ENCODE measurements at places on chromosomes 5 and 9.

DNA sequence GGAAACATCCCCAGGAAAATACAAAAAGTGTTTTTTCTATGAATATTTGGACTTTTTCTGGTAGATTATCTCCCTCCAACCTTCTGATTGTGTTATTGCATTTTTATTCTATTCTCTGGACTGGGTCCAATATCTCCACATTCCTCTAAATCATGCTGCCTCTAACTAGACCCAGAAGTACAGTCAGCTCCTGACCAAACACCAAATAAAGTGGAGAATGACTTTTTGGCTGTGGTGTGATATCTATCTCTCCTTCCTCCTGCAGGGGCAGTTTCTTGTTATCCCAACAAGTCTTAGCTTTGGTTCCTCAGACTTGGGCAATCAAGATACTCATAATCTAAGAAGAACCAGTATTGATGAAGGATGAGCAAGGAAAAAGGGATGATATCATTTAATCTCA, 3.2 kb upstream of the RAI14 start:
- DNase-seq, result peak; percentile 81

DNA sequence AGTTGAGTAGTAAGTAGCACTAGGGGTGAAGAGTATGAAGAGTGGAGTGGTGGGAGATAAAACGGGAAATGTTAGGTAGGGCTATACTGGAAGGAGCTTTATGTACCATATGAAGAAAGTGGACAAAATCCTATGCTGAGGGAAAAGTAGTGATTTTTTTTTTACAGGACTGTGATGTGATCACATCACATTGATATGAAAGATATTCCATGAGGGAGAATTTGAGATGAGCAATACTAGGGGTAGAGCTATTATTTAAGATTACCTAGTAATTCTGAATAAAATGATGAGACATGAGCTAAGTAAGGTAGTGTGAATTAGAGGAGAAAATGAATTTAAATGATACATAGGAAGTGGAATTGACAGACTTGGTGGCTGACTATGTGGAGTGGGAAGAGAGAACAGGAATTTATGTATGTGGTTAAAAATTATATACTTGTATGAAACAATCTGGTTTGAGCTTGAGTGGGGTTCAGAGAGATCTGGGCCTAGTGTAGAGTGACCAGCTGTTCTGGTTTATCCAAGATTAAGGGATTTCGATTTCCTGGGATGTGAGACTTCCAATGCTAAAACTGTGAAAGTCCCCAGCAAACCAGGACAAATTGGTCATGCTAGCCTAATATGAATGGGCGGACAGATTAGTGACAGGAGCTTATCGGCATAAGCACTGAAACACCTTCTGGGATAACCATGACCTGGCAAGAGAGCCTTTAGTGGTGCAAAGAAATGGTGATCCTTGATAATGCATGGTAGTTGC, 29.3 kb upstream of the STOM start:
- DNase-seq, result peak; percentile 23

- no peak for DNase-seq
Observed at GRCh38 chr5:93120051-93120450, 461.0 kb downstream of the NR2F1-AS1 start.

DNA sequence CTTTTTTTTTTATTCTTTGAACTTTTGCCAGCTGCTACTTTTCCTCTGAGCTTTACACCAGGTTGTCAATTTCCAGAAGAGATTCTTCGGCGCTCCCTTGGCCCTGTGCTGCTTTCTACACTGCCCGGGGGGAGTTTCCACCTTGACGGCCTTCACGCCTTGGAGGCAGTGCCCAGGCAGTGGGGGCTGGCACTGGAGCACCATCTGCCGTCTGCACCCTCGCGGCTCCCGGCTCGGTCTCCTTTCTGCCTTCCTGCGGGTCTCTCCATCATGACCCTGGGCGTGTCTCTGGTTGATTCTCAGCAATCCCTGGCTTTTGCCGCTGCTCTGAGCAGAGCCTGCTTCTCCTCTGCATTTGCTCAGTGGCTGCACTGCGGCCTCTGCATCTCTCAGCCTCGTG, 2.9 kb downstream of the SLC6A18 start:
- DNase-seq, result no peak

DNA sequence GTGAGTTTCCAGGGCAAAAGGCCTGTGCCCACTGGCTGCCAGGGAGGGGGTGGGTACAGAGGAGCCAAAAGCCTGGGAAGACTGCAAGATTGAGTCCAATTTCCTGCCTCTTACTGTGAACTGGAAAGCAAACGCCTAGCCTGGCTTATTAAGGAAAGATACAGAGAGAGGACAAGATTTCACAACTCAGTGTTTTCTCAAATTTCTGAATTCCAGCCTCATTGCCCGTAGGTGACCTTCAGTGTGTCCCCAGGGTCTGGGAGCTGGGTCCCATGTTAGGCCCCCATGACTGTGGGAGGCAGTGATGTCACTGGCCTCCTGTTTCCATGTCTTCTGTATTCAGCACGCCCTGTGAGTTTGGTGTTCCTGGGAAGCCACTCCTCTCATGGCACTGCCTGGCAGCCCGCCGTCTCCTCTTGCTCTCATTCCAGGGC, 60.6 kb upstream of the PTPN3 start:
- no peak for DNase-seq

GRCh38 chr5:154472871-154473580, 5.0 kb downstream of the HAND1 start:
- no peak for DNase-seq

GRCh38 chr5:133287500-133287899, 235.7 kb downstream of the HSPA4 start:
- DNase-seq, result peak; percentile 46

DNA sequence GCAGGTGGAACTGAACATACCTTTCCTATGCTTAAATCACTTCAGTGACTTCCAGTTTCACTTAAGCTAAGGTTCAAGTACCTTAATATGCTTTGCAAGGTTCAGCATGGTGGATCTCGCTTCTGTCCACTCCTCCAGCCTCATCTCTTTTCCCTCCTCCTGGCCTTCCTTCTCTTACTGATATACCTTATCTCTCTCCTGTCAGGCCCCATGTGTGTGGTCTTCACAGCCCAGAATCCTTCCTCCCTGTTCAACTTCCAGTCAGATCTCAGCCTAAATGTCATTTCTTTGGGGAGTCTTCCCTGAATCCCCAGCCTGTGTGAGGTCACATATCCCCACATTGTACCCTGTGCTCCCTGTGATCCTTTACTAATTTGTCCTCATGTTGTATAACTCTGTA, 87.7 kb downstream of the ANGPTL2 start:
- no peak for DNase-seq

DNA sequence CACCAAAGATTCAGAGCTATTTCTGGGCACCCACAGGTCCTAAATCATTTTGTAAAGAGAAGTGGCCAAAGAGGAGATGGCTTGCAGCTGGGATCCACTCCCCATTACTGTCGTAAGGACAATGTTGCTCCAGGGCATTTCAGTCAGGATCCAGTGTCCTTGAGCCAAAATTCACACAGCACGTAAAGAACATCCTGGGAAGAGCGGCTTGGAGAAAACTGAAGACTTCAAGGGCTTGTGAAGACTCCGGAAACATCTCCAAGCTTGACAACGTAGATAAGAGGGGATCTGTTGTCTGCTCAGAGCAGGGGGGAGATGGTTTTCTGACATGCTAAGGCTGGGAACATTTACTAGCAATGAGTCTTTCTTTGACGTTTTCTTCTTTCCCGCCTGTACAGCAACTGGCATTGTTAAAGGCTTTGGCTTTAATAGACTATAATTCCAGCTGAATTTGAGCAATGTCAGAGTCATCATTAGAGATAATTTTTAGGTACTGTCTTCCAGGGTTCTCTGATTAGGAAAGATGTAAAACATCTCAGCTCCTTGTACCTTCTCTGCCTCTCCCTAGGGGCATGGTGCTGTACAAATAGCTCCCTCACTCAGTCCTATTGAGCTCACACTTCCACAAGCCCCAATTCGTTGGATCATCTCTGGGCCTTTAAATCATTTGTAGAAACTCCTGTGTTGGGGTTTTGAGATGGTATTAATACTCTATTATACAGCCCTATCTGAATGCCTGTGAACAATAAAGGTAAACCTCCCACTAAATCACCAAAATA, 39.7 kb downstream of the EGFLAM start:
- no peak for DNase-seq

DNA sequence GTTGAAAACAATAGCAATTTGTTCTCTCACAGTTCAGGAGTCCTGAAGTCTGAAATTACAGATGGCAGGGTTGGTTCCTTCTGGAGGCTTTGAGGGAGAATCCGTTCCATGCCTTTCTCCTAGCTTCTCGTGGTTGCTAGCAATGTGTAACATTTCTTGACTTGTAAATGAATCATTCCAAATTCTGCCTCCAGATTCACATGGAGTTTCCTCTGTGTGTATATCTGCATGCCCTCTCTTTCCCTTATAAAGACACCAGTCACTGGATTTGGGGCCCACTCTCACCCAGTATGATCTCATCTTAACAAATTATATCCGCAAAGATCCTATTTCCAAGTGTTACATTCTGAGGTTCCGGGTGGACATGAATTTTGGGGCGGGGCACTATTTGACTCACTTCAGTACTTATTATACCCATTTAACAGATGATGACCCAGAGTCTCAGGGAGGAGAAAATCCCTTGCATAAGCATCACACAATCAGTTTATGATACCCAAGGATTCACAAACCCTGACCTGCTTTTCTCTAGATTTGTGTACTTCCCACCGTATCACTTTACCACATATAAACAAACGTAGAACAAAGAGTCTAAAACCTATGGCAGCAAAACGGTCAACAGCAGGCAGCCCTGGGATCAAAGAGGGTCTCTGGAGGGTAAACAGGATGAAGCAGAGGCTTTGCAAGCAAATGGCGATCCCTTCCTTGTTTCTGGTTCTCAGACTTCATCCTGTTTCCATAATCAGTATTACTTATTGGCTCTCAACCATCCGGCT, 93.7 kb downstream of the C9orf152 start:
- DNase-seq, result no peak

GRCh38 chr9:119101048-119101447, 268.2 kb downstream of the BRINP1 start:
- no peak for DNase-seq

GRCh38 chr9:72882117-72882775, 70.6 kb downstream of the ALDH1A1 start:
- DNase-seq, result no peak

- DNase-seq, result peak; percentile 22
Observed at GRCh38 chr5:76371960-76372322, 31.1 kb upstream of the IQGAP2 start.

DNA sequence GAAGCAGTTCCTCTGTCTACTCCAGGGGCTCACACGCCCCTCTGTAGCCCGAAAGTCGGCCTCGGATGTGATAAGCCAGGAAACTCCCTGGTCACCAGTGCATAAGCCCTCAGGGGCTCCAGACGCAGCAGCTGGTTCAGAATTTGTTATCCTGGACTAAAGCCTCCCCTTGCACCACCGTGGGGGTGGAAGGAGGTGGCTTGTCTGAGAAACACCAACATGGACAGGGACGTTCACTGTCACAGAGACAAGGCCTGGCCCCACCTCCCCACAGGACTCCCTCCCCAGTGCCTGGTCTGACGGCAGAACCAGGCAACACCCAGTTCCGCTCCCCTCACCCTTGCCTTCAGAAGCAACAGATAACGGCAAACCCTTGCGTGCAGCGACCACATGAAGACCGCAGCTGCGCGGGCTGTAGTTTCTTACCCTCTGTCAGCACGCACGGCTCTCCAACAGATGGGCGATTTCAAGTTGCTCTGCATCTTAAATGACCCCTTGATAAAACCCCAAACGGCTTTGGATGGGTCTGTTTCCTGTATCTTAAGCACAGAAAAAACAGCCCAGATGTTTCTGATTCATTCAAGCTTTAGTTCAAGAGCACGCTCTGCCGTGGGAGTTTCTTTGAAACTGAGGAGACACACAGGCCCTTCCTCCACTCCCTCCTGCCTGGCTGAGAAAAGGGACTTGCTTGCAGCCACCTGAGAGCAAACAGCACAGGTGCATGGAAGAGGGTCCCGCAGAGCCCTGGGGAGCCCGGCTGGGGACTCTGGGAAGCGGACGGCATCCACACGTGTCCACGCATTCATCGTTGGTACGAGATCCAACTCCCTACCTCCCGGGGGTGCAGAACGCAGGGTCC, 44.7 kb upstream of the NKD2 start:
- peak; percentile 31 for DNase-seq

DNA sequence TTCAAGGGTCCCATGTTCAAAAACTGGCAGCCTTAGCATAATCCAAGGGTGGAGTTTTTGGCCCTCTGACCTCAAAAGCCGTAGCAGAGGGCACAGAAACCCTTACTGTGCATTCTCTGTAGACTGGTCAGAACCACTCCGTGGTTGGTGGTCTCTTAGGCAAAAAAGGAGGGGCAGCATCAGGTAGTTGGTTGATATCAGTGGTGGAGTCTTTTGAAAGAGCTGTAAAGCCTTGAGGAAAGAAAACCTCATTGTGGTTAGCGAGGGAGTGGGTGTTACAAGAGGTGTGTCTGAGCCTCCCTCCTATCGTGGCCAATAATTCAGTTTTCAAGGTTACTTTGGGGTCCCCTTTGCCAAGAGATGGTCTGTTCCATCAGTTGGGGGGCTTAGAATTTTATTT, 40.9 kb downstream of the ARHGEF28 start:
- DNase-seq, result no peak

- DNase-seq, result no peak
Observed at GRCh38 chr9:108800632-108801099, 55.1 kb downstream of the ACTL7B start.

GRCh38 chr5:179484761-179485160, 65.6 kb upstream of the RUFY1 start:
- DNase-seq, result no peak

DNA sequence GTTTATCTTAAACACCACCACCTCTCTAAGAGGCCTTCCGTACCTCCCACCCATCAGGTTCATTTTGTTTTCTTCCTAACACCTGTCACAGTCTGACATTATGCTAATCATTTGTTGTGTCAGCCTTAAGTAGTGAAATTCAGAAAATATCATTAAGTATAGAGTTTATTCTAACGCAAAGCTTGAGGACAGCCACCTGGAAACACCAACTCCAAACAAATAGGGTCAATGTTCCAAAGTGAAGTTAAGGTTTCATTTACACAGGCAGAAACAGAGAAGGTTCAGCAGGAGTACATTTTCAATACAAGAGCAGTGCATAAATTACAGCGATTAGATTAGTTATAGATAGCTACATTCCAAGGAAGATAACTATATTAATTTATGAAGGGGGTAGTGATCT, 1.3 kb upstream of the SMC5 start:
- DNase-seq, result no peak

- DNase-seq, result no peak
Observed at GRCh38 chr9:89444925-89445765, 52.8 kb downstream of the SEMA4D start.

- DNase-seq, result no peak
Observed at GRCh38 chr5:13673511-13673910, 271.0 kb downstream of the DNAH5 start.

GRCh38 chr9:99326112-99326916, 104.2 kb downstream of the SEC61B start:
- peak; percentile 60 for DNase-seq

DNA sequence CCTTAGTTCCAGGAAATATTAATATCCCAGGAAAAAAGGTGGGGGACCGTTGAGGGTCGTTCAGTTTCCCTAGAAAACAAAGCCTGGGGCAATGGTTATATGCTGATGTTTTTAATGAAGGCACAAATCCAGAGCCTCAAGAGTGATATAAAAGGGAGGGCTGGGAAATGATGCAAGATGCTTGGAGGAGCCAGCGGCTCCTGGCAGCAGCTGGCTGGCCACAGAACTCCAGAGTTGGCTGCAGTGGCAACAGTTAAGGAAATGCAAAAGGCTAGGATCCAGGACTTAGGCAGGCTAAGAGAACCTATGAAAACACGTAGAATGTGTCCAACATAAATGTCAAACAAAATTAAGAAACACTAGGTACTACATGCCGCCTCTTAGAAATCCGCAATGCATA, 31.0 kb upstream of the B4GALT1 start:
- no peak for DNase-seq
